ENCODE measurements at places on chromosomes 7 and 10.
A peak's percentile ranks its signal among the peaks of the same experiment; 100 is the strongest.

- DNase-seq, result no peak
Measured at GRCh38 chr10:93440591-93441091, 41.5 kb downstream of the MYOF start.

DNA sequence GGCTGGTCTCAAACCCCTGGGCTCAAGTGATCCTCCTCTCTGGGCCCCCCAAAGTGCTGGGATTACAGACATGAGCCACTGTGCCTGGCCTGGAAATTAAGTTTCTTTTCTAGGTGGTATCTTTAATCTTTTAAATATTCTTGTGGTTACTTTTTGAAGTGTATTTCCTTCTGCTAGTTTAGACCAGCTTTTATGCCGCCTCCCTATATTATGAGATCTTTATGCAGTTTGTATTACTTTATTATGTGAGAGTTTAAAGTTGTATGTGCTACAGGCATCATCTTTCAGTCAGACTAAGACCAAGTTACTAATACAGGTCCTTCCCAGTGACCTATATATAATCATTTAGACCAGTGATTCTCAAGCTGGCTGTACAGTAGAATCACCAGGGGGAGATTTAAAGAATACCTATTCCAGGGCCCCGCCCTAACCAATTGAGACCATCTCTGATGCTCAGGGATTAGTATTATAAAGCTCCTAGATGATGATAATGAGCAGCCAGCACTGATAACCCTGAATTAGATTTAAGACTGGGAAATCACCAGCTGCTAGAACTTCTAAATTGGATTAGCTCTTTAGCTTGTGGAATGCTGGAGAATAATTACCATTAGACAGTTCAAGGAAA is 11.3 kb downstream of the INPP5F start:
- no peak for DNase-seq

DNA sequence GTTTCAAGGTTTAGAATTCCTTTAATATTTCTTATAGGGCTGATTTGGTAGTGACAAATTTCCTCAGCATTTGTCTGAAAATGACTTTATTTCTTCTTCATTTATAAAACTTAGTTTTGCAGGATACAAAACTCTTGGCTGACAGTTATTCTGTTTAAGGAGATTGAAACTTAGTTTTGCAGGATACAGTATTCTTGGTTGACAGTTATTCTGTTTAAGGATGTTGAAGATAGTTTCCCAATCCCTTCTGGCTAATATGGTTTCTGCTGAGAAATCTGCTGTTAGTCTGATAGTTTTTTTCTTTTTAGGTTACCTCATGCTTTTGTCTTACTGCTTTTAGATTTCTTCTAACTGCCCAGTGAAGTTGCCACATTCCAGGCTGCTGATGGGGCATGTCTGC is 186.8 kb downstream of the ITGB1 start:
- DNase-seq, result no peak

- no peak for DNase-seq
Measured at GRCh38 chr10:66671562-66671961, 254.3 kb upstream of the LRRTM3 start.

GRCh38 chr10:104254493-104255310 is at the start of gene GSTO1:
TSS of gene GSTO1 (plus strand) at chr10:104254892. CDS start at chr10:104254929, 37 bp downstream.
- DNase-seq, result peak; percentile 76

DNA sequence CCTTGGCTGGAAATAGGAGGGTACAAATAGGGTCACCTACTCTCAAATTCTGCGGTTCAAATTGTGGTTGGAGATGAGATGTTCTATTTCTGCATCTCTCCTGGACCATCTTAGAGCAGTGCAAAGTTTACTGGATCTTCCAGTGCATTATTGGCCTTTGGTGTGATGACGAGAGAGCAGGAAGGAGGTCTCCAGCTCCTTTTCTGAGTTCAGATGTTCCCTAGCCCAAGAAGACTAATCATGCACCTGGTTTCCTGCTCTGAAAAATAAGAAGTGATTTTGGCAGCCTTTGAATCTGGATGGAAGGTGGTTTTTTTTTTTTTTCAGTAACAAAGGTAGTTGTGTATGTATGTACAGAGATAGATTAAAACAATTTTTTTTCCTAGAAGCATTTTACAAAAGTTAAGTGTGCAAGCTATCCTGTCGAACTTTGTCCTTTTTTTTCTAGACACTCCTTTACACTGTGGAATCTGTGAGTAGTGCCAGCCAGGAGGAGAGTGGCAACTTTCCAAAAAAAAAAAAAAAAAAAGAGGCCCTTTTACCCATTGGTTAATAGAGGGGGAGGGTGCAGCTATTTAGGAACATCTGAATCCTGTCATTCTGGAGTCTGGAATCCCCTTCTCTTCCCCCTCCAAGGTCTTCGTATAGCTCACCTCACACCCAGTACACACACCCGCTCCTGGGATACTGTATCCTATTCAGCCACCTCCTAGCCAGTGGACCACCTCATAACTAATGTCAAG is 26.3 kb downstream of the PAPSS2 start:
- no peak for DNase-seq

DNA sequence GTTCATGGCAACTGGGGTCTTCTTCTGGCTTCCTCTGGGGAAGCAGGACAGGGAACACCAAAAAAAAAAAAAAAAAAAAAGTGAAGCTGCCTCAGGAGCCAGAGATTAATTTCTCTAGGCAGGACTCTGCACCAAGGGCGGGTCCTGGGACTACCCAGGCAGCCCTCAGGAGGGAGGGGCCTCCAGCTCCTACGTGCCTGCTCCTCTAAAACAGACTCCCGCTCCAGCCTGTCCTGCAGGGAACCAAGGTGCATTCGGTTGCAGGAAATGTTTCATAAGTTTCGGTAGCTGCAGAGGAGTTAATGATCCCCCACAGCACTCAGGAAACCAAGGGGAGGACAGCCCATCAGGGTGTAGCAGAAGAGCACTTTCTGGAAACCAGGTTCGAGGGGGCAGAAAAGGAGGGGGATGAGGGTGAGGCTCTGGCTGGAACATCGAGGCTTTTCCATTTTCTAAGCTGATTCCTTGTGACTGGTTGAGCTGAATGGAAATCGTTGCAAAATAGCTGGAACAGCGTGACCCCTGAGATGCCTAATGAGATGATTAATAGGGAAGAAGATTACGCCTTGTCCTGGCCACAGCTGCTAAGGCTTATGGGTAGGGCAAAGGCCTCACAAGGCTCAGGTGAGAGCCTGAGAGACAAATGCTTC is 84.2 kb downstream of the STRA8 start:
- DNase-seq, result no peak

DNA sequence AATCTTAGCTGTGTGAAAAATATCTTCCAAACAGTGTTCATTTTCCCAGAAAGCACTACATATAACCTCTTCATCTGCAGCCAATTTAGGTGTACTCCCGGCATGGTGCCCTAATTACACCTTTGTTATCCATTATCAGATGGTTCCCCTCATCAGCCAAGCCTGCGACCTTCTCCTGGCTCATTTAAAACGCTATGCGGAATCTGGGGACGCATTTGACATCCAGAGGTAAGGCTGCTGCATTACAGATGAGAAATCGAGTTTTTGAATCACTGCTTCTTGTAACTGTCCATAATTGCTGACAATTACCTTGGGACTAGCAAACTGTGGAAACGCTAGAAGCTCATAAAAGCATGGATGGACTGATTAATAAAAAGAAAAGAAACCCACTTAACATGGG is 109.5 kb downstream of the PARP12 start:
- no peak for DNase-seq

DNA sequence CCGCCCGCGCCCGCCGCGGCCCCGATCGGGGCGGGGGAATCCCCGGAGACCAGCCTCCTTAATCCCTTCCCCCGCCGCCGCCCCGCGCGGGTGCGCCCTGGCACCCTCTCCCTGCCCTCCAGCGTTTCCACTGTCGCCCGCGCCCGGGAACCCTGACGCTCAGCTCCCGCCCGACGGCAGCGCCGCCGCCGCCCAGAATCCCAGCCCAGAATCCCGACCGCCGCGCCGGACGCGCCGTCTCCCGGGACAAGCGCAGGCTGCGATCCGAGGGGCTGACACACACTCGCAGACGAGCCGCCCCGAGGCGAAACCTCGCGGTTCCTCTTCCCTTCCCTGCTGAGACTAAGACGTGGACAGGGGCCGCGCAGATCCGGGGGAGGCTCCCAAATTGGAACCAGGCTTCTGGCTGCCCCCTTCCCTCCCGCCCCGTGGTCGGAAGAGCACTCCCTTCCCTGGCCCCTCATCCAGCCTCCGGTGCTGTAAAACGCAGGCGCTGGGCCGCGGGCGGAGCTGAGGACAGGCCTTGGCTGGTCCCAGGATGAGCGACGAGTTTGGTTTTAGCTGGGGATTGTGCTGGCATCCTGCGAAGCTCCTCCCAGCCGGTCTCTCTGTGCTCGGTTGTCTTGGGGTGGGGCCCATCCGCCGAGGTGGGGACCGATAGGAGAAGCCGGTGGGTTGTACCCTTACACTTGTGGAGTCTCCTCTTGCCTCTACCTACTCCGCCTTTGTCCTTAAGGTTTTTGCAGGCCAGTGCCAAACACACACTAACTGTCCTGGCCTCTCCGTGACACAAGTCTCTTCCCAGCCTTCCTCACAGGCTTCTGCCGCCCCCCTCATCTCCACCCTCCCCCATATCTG is 1.1 kb downstream of the MARVELD1 start:
- DNase-seq, result peak; percentile 82

- DNase-seq, result no peak
Measured at GRCh38 chr7:150972023-150972468, 6.1 kb downstream of the KCNH2 start.

GRCh38 chr10:112115781-112116385 is 67.7 kb downstream of the GPAM start:
- DNase-seq, result peak; percentile 45

DNA sequence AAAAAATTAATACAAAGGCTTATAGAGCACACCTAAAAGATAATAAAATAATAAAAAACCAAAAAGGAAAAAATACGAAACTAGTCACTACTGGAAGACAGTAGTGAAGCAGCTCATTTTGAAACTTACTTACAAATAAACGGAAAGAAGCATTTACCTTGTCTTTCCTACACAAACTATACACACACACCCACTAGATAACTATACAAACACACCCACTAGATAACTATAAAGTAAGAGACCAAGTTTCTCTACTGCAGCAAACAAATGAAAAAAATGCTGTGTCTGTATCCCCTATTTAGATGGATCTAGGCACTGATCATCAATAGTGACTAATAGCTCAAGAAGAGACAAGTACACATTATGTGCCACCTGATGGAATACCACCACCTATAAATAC is 49.2 kb downstream of the KIF5B start:
- no peak for DNase-seq

DNA sequence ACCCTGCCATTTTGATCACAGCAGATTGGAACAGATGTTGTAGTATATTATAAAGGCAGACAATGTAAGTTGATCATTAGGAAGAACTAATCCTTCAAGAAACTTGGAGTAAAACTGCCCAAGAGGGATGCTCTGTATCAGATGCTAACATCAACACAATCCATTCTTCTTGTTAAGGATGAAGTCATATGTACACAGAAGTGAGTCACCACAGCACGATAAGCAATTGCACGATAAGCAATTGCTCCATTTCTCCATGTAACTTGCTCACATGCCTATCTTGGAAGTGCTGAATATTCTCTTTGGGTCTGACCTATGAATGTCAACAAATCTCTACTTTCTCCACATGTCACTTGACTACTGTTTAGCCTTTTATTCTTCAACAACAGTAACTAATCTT is 41.5 kb upstream of the DMTF1 start:
- no peak for DNase-seq

- no peak for DNase-seq
Measured at GRCh38 chr10:85666102-85666501, 700.5 kb downstream of the GRID1 start.

- peak; percentile 27 for DNase-seq
Measured at GRCh38 chr10:104209575-104210198, 22.5 kb downstream of the CFAP43 start.

DNA sequence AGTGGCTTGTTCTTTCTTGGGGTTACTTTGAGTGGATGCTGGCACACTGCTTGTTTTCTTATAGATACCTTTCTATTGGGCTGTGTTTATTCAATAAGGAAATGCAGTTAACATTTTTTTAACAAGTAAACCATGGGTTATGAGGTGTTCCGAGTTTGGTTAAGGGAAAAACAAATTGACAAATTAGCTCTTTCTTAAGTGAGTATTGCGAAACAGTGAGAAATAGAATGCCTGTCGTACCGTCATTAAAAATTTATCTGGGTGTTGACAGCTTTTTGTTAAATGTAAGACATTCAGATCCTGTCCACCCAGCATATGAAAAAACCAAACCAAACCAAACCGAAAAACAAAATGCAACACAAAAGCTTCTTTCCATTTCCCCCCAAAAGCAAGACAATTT is 6.2 kb downstream of the CUX1 start:
- no peak for DNase-seq

- no peak for DNase-seq
Measured at GRCh38 chr10:61797304-61798153, 104.0 kb upstream of the ARID5B start.

DNA sequence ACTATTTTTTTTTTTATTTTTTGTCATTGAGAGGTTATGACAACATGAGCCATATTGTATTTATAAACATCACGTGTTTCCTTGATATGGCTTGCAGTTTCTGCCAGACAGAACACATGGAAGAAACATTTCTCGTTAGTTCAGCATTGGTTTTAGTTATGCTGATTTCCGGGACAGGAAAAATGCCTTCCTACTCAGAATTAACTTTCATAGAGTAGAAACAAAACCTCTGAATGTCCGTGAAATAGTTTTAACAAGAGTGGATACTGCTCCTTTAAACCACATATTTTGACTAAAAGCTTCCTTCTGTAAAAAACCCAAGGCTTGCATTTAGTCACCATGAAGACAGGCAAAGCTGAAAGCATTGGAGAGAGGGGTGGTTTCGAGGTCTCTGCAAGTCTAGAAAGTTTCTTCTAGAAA is 240.4 kb downstream of the KIAA1217 start:
- DNase-seq, result no peak

DNA sequence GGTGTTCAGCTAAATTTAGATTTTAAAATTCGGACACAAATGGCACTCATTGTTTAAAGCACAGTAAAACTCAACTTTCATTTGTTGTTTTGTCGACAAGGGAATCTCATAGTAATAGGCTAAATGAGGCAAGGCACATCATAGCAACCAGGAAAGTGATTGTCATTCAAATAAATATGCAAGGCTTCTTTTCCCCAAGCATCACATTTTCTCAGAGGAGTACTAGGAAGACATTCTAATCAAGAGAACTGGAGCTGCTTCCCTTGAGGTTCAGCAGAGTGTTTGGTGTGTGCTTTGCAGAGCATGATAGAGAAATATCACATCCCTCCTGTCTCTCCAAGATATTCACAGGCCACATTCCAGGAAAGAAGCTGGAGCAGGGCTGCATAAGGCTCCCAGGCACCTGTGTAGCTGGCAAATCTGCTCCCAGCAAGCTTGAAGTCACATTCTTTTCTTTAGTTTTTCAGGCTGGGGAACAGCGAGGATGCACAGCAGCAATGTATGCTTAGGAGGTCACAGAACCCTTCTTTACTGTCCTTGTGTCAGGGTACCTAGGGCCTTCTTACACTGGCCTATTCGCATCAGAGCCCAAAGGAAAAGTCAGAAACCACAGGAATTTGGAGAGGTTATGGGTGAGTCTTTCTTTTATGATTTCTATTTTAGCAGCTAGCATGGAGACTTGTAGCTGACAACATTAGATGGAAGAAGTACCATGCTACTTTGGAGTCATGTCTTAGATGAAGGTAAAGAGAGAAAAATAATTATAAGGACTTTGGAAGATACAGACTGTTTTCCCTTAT is 95.9 kb upstream of the HDAC9 start:
- DNase-seq, result peak; percentile 25

- peak; percentile 26 for DNase-seq
Measured at GRCh38 chr7:132464740-132465139, 111.5 kb downstream of the PLXNA4 start.
